ENCODE measurements at places on chromosomes 12 and 14.

DNA sequence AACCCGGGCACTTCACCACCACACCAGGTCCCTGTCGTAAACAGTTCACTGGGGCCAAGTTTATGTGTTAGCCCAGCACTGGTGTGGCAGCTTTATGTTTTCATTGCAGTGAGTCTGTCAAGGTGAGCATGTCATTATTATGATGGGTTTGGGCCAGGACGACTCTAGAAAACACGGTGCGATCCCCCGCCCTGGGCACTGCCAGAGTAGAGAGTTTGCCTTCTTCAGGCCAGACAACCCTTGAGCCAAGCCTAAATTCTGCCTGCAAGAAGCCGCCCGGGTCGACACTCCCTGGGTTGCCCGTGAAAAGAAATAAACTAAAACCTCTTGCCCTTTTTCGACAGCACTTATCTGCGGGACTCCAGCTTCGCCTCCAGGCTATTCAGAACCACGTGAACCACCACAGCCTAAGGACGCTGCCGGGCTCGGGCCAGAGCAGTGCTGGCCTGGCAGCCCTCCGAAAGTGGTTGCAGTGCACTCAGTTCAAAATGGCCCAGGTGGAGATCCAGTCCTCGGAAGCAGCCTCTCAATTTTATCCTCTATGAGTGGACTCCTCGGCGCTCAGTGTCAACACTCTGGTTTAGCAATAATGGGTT is 81.8 kb downstream of the PRIMA1 start:
- DNase-seq, result no peak

GRCh38 chr12:108563804-108564151 is 1.4 kb downstream of the ISCU start:
- DNase-seq, result no peak

- no peak for DNase-seq
Observed at GRCh38 chr12:57496822-57497221, 9.0 kb downstream of the MARS1 start.

DNA sequence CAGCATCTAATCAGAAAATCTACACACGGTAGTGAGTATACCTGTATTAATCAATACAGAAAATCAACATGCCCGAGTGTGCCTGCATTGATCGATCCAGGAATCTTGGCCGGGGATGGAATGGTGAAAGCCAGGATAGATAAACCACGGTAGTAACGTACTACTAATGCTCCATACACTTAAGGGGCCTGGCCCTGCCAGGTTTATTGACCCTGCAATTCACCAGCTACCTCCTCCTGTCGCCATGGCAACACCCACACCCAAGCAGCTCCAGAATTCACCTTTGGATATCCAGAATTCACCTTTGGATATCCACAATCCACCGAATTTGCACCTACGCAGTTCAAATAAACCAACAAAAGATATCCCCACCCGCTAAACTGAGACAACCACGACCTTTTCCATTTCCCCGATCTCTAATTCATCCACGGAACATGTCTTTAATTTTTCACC is 14.8 kb upstream of the CALM1 start:
- DNase-seq, result no peak

GRCh38 chr12:49706351-49707127 is 666 bp downstream of the FMNL3 start:
- no peak for DNase-seq

- no peak for DNase-seq
Observed at GRCh38 chr14:56964895-56965294, 154.6 kb upstream of the OTX2 start.

DNA sequence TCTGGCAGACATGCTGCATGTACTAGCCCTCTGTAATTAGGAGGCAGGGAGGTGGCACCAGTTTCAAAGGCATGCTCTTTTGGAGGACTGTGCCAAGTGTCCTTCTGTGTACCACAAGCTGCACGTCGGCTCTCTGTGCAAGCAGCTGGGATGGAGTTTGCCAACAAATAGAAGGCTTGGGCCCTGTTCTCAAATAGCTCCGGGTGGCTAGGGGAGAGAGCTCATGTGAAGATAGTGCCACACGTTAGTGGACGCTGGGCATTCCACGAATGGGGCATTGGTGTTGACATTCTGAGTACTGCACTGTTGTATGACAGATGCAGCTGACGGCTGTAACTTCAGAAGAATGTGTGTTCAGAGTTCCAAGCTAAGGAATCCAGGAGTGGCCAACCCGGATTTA is 4.4 kb downstream of the AACS start:
- no peak for DNase-seq

GRCh38 chr12:30794020-30794419 is 39.3 kb upstream of the CAPRIN2 start:
- DNase-seq, result no peak

DNA sequence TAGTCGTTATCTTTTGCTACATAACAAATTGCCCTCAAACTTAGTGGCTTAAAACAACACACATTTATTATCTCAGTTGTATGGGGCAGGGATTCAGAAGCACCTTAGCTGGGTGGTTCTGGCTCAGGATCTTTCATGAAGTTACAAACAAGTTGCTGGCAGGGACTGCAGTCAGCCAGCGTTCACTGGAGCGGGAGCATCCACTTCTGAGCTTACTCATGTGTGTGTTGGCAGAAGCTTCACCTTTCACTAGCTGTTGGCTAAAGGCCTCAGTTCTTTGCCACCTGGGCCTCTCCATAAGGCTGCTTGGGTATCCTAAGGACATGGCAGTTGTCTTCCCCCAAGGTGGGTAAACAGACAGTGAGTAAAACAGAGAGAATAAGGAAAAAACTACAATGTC is 365.7 kb downstream of the RPS29 start:
- DNase-seq, result no peak

DNA sequence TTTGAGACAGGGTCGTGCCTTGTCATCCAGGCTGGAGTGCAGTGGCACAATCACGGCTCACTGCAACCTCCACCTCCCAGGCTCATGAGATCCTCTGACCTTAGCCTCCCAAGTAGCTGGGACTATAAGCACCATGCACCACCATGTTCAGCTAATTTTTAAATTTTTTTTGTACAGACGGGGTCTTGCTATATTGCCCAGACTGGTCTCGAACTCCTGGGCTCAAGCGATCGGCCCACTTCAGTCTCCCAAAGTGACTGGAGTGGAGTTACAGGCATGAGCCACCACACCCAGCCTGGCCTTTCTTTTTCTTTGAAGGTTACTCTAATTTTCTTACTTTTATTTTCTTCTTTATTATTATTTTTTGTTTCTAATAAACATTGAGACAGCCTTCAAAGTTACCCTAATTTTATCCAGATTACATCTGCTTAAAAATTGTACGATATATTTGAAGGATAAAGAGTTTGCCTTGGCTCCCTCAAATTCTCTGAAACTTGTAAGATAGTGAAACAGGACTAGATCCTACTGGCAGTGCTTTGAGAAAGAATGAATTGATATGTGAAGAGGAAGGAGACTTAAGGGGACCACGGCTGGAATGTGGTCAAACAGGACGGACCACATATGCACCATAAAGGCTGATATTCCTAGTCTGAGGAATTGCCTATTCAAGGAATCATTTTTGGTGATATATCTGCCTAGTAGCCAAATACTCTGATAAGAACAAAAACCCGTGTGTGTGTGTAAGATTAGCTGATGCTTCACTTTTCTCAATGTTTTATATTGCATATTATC is 14.1 kb upstream of the SINHCAF start:
- no peak for DNase-seq

DNA sequence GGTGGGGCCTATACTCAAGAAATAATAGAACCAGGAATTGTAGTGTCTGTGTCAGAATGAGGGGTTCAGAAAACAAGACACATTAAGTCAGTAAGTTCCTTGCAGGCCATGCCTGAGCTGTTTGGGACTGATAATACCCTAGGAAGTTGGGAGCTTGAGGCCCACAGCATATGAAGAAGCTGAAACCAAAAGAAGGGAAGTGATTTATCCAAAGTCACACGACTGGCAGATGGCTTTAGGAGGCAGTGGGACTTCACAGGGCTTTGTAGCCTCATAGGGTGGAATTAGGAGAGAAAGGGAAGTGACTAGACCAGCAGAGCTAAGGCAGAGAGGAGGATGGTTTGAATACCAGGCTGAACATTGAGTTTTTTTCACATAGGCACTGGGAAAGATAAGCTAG is 56.6 kb upstream of the SRSF5 start:
- no peak for DNase-seq

DNA sequence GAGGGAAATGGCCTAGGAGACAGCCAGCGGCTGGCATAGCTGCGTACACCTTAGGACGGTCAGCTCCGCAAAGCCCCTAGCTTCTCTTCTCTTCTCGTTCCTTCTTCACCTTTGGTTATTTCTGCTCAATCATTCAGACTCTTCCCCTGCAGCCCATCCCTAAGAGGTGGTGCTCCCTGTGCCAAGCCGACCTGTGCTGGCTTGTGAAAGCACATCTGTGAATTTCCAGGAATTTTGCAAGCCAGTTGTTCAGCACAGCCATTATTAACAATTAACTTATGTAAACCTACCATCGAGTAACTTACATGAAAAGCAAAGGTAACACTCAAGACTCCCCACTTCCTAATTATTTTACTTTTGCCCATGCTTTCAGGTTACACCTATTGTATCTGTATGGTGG is 20.9 kb upstream of the GPR68 start:
- no peak for DNase-seq

DNA sequence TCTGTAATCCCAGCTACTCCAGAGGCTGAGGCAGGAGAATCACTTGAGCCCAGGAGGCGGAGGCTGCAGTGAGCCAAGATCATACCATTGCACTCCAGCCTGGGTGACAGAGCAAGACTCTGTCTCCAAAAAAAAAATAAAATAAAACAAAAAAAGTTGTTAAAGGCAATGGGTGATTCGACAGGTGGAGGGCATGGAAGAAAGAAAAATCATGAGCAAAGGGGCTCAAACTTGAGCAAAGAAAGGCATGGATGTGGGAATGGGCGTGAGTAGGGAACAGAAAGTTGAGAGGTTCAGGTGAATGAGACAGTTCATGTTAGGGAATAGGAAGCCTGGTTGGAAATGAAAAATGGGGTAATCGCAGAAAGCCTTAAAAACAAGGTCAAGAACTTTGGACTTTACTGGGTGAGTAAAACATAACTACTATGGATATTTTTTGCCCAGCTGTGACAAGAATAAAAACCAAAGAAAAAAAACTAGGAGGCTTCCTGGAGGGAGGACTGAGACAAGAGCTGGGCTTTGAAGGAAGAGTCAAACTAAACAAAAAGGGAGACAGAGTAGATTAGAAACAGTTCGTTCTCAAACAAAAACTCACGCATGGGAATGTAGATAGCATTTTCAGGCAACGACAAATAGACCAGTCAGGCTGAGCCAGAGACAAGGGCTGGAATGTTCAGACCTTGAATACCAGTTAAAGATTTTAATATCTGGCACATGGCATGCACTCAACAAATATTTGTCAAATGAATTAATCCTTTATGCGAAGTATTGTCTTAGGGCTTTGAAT is 18.8 kb downstream of the PYM1 start:
- DNase-seq, result no peak

DNA sequence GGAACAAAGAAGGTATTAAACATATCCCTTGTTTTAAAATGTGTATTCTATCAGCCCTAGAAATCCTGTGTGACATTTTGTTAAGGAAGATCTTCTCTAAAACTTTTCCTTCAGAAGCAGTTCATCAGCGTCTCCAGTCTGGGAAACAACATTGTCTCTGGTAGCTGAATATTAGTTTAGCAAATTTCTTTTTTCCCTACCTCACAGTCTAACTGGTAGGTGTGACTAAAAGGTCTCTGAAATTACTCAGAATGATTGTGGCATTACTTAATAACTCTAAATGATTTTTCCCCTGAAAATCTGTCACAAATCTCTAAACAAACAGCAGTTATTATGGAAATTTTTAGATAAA is 1044.8 kb downstream of the FLRT2 start:
- DNase-seq, result no peak

DNA sequence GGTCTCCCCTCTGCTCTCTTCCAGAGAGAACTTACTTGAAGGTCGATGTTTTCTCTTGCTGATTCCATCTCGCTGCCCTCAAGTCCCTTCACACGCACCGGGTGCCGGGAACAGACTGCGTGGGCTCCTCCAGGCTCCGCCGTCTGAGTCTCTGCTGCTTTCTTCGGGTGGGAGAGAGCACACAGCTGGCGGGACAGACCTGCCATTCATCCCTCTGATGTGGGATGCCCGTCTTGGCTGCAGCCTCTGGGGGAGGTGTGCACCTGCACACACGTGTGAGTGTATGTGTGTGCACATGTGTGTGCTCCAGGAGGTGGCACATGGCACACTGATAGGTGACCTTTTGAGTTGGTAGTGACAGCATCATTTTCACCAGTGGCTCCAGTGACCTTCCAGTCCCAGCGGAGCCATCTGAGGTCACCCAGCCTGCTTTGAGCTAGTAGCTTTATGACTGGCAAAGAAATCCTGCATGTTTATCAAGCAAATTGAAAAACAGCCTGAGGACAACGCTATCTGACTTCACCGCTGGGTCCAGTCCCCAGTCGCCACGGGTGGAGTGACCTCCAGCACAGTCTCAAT is at the start of gene NINJ2:
TSS of gene NINJ2 (minus strand) at position 153 of the 579 bp plus-strand sequence. CDS start at position 68, 85 bp downstream.
- no peak for DNase-seq

GRCh38 chr12:82665142-82665923 is 21.4 kb upstream of the TMTC2 start:
- DNase-seq, result no peak

- DNase-seq, result no peak
Observed at GRCh38 chr12:45339035-45339434, 123.1 kb downstream of the ANO6 start.

DNA sequence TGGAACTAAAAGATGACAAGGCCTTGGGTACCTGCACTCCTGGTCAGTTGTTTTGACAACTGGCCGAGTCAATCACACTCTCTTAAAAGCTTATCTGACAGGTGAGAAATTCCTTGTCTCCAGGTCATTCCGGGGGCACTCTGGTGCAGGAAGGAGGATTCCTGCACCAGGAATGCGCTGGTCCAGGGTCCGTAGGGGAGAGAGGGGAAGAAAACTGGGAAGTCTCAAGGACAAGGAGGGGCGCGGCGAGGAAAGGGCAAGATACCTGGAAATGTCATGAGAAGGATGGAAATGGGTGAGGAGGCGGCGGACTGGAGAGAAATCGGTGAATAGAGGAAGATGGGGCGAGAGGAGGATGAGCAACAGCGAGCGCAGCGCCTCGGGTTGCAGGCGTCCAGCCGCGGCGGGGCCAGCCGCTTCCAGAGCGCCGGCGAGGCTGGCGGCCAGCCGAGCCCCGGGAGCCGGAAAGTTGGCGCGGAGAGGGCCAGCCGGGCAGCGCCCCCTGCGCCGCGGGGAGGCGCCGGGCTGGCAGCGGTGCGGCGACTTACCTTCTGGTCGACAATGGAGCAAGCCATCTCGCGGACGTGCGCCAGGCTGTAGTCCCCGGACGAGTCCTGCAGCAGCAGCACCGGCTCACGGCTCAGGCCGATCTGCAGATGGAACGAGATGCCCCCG is 809 bp downstream of the PRKD1 start:
- no peak for DNase-seq

GRCh38 chr12:95368931-95369330 is 105.0 kb upstream of the METAP2 start:
- no peak for DNase-seq

GRCh38 chr14:36300337-36300736 is 20.1 kb downstream of the MBIP start:
- no peak for DNase-seq
